ENCODE measurements at places on chromosomes 5 and 9.

DNA sequence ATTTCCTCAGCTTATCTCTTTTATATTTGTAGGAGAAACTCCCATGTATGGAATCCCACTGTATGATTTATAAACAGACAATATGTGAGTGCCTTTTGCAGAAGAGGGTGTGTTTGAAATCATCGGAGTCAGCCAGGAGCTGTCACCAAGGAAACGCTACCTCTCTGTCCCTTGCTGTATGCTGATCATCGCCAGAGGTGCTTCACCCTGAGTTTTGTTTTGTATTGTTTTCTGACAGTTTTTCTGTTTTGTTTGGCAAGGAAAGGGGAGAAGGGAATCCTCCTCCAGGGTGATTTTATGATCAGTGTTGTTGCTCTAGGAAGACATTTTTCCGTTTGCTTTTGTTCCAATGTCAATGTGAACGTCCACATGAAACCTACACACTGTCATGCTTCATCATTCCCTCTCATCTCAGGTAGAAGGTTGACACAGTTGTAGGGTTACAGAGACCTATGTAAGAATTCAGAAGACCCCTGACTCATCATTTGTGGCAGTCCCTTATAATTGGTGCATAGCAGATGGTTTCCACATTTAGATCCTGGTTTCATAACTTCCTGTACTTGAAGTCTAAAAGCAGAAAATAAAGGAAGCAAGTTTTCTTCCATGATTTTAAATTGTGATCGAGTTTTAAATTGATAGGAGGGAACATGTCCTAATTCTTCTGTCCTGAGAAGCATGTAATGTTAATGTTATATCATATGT is 18.0 kb upstream of the CTSL start:
- no peak for DNase-seq

GRCh38 chr9:114307899-114308267 is 15.0 kb upstream of the ORM1 start:
- no peak for DNase-seq

- no peak for DNase-seq
Observed at GRCh38 chr5:132013006-132013689, 1.7 kb upstream of the ACSL6 start.

DNA sequence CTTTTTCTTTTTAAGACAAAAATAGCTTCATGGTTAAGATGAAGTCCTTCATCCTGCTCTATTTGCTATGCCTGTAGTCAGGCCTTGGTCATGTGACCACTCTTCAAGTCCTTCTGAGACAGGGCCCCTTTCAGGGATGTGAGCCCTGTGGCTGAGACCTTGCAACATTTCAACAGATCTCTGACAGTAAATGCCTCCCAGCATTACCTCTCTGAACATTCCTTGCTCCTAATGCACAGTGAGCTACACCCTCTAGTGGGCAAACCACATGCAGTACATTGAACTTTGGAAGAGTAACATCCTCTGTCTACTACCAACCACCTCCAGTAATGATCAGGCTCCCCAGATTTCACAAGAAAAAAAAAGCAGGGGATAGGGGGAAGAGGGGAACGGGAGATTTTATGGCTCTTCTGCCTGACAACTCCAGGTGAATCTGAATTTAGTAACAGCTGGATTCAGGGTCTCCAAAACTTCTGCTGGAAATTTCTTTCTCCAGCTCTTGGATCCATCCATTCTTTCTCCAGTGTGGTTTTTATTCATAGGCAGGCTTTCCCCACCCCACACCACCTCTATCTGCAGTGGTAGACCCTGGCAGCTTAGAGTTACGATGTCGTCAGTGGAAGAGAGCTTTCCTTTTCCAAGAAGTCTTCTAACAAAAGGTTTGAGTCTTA is 8.9 kb upstream of the FBXO38 start:
- peak; percentile 65 for DNase-seq

DNA sequence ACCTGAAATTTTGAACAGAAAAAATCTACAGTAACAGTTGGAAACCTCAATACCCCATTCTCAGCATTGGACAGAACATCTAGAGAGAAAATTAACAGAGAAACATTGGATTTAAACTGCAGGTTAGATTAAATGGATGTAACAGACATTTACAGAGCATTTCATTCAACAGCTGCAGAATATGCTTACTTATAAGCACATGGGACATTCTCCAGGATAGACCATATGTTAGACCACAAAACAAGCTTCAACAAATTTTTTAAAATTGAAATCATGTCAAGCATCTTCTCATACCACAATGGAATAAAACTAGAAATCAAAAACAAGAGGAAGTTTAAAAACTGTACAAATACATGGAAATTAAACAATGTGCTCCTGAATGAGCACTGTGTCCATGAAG is 316.3 kb downstream of the FAM170A start:
- no peak for DNase-seq

DNA sequence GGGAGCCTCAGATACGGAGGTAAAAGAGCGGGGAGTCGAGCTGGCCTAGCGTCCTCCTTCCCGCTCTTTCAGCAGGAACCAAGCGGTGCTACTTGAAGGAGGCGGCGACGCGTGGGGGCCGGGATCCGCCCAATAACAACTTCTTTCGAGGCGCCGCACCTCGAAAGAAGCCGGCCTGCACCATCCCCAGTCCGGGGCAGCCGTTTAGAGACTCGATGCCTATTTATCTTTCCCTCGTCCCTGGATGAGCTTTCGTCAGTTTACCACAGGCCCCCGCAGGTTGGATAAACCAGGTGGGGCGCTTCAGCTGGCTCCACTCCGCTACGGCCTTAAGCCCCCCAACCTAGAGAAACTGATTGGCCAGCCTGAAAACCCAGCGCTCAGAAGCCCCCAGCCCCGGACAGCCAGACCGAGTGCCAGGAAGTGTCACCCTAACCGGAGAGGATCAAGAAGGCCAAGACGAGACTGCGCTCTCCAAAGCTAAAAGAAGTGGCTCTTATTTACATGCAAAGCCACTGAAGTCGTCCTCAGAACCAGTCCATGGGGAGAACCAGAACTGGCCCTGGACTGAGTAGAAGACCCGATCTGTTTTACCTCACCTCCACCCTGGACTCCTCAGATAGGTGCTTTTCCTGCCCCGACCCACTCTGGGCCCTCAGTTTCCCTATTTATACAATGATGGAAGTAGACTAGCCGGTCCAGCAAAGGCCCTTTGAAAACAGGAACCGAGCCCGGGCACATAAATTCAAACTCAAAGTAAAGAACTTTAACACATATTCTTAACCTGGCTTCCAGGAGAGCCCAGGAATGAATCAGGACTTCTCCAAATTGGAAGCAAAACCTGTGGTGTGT is 1.4 kb downstream of the HAND1 start:
- DNase-seq = peak; percentile 42

- no peak for DNase-seq
Observed at GRCh38 chr5:132416306-132417009, 46.9 kb downstream of the SLC22A5 start.

GRCh38 chr9:83239747-83240146 is 176.8 kb upstream of the RASEF start:
- DNase-seq = no peak

- DNase-seq = no peak
Observed at GRCh38 chr5:96439477-96440184, 6.6 kb upstream of the PCSK1 start.

DNA sequence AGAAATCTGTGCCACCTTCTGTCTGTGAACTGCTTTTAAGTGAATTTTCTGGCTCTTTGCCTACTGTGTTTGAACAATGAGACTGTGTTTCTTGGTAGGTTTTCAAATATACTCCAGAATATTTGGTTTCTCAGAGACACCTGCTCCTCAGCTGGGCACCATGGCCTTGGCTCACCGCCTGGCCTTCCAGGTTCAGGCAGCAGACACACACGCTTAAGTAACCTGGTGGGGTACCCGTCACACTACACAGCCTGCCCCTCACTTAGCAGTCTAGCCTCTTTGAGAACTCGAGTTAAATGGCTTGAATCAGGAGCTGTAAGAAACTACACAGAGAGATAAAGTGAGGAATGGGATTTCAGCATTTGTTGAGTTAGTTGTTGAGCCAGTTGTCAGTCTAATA is 530.5 kb downstream of the MTRR start:
- DNase-seq = no peak

GRCh38 chr5:194603-195209 is 3.4 kb downstream of the LRRC14B start:
- no peak for DNase-seq

- peak; percentile 61 for DNase-seq
Observed at GRCh38 chr9:1005043-1005667, 28.7 kb downstream of the DMRT3 start.

DNA sequence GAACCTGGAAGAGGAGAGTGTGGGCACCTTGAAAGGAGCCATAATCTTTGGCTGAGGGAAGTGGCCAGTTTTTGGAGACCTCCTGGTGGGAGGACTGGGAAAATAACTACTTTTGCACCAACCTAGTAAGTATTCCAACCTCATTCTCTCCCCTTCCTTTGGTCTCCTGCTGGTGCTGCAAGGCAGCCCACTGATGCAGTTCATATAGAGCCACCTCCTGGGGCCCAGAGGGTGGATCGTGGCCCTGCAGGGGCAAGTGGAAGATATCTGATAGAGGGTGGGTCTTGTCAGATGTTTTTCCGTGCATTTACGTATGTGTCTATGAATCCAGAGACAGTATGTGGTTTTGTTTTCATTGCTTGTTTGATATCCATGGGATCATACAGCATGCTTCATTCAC is 172.8 kb upstream of the PITX1 start:
- no peak for DNase-seq

- no peak for DNase-seq
Observed at GRCh38 chr5:107464876-107465275, 205.9 kb downstream of the EFNA5 start.

DNA sequence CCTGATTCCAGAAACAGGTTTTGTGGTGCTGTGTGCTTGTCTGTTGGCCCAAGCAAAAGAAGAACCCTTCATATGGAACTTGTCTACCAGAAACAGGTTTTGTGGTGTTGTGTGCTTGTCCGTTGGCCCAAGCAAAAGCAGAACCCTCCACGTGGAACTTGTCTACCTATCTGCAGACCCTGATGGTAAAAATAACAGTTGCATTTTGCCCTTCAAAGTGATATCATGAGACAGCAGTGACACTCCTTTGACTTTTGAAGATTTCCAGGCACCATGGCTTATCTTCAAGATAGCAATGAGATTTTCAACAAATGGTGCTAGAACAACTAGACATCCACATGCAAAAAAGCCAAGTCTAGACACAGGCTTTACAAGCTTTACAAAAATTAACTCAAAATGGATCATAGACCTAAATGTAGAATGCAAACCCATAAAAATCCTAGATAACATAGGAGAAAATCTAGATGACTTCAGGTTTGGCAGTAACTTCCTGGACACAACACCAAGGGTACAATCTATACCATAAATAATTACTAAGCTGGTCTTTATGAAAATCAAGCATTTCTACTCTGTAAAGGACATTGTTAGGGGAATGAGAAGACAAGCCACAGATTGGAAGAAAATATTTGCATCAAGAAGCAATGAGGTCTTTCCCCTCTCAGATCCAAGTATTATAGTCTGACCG is 16.8 kb downstream of the MACROH2A1 start:
- DNase-seq = peak; percentile 97

DNA sequence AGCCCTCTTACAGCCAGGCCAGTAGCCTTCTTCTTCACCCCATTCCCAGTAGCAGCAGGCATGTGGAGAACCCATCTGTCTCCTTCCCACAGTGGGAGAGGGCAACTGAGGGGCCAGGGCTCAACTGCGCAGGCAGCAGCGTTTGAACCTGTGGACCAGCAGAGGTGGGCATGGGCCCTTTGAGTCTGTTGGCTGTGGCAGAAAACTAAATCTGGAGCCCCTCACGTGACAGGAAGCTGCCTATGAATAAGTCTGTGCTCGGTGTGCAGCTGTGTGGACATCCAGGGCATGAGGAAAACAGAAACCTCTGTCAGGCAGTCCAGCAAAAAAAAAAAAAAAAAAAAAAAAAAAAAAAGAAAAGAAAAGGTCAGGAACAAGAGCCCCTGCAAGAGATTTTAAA is 189.2 kb upstream of the NR3C1 start:
- DNase-seq = no peak

DNA sequence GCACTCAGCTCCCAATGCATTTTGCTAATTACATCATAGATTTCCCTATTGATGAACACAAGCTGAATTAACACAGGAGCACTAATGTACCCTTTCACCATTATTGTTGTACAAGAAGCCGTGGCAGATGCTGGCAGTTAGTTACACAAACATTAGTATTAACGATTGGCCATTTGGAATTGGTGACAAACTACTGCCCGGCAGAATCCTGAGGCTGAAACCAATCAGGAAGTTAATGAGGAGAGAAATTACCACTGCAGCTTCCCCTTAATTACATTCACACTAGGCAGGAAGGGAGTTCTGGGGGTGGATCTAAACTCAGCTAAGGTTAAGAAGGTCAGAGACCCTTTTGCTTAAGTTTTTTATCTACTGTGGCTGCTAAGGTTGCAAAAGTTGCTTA is 9.6 kb upstream of the DMRT3 start:
- no peak for DNase-seq

- peak; percentile 49 for DNase-seq
Observed at GRCh38 chr5:35041261-35041660, 6.5 kb downstream of the AGXT2 start.

DNA sequence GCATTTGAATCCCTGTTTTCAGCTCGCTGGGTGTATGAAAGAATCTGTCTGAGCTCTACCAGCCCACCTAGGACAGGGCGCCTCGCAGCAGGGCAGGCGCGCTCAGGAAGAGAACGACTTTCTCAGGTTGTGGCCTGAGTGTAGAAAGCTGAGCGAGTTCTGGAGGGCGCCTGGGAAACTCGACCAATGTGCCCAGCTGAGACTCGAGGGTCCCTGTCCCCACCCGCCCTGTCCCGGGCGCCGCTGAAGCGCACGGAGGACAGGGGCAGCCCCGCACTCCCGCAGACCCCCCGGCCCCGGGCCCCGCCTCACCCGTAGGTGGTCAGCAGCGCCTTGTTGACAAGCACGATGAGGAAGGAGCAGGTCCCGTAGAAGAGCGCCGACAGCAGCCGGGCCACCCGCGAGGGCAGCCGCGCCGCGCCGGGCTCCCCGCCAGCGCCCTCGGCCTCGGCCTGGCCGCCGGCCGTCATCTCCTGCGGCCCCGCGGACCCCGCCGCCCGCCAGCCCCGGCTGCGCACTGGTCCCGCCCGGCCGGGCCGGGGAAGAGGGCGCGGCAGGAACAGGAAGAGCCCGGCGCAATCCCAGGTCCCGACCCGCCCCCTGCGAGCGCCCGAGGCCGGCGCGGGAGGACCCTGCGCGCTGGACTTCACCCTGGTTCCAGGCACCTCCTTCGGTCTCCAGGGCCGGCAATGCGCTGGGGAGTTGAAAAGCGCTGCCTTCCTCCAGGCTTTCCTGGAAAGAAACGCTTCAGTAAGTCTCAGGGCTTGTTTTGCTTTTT is at the start of gene SLC35D2:
Gene SLC35D2, minus strand, starts transcription at position 547 of the 778 bp plus-strand sequence. Its CDS starts 77 bp downstream, at position 470.
- DNase-seq = peak; percentile 69

GRCh38 chr5:10485142-10485795 is 43.6 kb downstream of the ROPN1L start:
- peak; percentile 96 for DNase-seq

GRCh38 chr5:69276422-69277174 is 41.9 kb downstream of the CDK7 start:
- no peak for DNase-seq

All from umbilical cord (tissue), 2 donors.